ENCODE measurements at places on chromosomes 2 and 18.

- no peak for DNase-seq
Observed at GRCh38 chr18:3458952-3459853, 9.2 kb downstream of the TGIF1 start.

GRCh38 chr2:158507679-158508078 lies 50.9 kb downstream of the PKP4 start:
- DNase-seq = no peak

- DNase-seq = no peak
Observed at GRCh38 chr2:179991344-179991743, 15.8 kb downstream of the CWC22 start.

GRCh38 chr2:135638825-135639224 lies 102.8 kb upstream of the UBXN4 start:
- no peak for DNase-seq

DNA sequence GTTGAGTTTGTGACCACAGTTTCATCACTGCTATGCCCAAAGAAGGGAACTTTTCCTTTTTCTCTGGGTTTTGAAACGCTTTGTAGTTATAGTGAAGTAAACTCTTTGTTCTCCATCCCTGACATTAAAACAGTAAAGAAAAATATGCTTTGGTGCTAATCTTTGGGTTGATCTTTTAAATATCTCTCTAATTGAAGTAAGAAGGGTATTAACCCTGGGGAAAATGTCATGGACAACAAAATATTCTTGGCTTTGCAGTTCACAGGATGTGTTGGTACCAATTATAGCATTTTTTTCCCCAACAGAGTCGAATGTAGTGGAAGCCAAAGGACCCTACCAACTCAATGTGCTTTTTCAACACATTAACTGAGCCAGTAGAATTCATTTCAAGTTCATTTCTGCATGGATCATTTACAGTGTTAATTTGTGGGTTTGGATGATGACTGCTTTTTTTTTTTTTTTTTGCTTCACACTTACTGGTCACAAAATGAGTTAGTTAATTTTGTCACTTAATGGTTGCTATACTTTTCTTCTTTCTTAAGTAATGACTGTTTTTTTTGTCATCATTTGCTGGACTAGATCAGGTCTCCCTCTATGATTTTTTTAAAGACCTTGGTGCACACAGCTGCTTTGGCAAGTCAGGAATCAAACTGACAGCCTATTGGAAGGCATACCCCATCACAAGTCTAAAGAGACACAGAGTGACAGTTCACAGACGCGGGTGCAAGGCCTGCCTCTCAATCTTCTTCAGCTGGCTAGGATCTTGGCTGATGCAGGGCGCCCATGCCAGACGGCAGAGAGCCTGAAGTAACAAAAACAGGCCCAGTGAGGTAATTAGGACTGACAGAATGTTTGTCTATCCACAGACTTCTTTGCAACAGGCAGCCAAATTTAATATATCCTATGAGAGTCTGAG lies 98.8 kb upstream of the MMADHC start:
- no peak for DNase-seq

All from activated T-cell treated with anti-CD3 and anti-CD28 coated beads, Interleukin-2, amount 50 U/mL, for 48 hours (primary cell).